Germinal center (tissue), 1 donor: ENCODE measurements at places on chromosomes 4 and X.
A peak's percentile ranks its signal among the peaks of the same experiment; 100 is the strongest.

DNA sequence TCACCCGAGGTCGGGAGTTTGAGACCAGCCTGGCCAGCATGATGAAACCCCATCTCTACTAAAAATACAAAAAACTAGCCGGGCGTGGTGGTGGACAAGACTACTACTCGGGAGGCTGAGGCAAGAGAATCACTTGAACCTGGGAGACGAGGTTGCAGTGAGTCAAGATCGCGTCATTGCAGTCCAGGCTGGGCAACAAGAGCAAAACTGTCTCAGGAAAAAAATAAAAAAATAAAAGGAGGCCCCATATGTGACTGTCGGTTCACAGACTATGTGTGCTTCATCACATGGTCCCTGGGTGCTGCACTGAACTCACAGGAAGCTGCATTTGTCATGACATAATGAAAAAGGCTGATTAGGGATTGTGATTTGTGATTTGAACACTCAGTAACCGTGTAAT, 6.4 kb downstream of the TRIML1 start:
- no peak for DNase-seq

DNA sequence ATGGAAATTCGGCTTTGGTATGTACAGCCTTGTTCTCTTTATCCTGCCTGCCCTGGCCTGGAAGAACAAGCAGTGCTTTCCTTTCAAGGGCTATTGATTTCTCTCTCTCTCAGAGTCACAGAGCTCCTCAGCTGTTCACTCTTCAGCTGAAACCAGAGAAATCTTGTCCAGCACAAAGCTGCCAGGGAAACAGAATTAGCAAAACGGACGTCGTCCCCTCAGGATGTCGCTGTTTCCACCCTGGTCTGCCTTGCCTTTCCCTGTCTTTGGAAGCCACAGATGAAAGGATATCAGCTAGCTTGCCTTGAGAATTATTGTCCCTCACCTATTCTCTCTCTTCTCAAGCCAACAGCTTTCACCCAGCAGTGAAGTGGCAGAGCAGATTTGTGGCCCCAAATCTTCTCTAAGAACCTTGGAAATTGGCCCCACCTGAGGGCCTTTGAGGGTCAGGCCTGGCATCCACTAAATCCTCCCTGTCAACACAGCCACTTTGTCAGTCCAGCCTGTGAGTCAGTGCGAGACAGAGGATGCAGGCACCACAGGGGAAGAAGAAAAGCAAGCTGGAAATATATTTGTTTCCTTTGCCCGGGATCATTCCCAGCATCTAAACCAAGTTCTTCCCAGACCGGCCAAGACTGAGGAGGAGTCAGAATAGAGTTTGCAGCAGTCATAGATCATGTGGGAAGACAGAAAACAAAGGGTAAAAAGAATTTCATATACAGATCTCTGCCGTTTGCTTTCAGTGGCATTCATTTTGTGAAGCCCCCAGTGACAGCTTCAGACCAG, 63.8 kb upstream of the MTM1 start:
- no peak for DNase-seq

GRCh38 chr4:138609943-138610350, 367.8 kb upstream of the SLC7A11 start:
- DNase-seq: no peak

GRCh38 chr4:120059036-120059435, 7.6 kb downstream of the MAD2L1 start:
- no peak for DNase-seq

DNA sequence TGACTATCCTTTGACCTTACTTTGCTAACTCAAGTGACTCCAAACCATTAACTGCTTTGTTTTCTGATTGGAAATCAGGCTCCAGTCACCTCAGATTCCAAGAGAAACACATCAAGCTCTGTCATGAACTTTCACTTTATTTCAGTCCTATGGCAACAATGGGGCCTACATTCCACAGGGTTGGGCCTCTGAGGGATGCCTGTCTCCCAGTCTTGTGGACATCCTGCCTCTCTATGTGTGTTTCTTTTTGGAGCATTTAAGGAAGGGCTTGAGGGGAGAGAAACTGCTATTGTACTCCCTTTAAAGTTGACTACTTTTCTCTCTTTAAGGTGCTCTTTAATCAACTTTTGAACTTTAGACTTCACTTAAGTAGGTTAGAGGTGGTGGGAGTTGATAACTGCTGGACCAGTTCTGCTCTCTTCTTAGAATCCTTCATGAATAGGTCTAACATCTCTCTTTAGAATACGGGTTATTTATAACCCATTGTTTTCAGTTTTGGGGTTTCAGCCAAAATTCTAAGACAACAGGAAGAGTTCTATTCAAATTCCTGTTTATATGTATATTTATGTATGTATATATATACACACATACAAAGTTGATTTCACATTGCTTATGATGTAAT, 274.3 kb upstream of the NR3C2 start:
- DNase-seq: no peak

DNA sequence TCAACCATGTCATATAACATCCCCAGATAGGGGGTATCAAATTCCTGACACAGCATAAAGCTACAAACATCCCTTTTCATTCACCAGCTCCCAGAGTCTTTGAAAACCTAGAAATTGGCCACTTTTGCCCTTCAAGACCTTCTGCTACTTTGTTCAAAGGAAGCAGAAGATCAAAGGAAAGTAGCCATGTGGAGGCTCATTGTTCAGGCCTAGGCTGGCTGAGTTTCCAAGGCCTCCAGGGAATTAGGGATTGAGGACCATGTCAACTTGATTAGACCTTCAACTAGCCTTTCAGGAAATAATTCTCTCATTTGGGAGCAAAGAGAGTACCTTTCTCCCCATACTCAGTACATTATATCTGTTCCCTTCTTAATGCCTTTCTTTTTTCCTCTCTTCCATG, 66.8 kb upstream of the ATXN3L start:
- no peak for DNase-seq

DNA sequence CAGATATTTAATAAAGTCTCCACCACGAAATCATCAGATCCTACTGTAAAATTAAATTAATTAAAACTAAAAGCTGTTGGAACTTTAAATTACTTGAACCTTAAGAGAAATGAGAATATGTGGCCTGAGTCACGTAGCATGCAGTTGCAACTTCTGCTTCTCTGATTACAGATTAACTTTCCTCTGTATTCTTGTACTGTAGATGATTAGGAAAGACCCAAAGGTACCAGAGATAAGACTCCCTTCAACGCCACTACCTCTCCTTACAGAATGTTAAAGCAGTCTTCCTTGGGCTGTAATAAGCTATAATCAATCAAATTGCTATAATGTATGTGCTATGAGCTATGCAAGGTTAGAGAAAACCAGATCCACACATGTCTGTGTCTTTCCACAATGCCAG, 47.9 kb downstream of the FAM13A start:
- no peak for DNase-seq

DNA sequence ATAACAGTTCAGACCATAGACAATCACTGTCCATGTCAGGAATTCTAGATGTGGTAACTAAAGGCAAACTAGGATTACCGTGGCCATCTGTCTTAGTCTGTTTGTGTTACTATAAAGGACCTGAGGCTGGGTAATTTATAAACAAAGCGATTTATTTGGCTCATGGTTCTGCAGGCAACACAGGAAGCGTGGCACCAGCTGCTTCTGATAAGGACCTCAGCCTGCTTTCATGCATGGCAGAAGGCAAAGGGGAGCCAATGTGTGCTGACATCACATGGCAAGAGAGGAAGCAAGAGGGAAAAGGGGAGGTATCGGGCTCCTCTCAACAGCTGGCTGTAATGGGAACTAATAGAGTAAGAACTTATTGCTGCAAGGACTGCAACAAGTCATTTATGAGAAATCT, 376.7 kb downstream of the GPM6A start:
- DNase-seq: no peak

DNA sequence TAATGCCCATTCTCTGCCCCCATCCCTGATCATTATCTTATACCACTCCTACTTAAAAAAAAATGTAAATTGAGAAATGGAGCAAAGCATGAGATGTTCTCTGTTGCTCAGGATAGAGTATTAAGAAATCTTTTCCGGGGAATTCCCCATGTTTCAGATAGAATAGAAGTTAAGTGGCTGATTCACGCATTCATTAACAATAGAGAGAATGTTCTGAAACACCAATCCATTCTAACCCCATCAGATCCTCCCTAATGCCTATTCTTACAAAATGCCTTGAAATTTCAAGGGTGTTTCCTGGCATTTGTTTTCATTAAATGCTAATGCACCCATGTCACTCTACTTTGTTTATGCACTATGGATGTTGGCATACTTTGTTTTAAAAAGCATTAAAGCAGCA, 101.1 kb downstream of the AREG start:
- DNase-seq: no peak

DNA sequence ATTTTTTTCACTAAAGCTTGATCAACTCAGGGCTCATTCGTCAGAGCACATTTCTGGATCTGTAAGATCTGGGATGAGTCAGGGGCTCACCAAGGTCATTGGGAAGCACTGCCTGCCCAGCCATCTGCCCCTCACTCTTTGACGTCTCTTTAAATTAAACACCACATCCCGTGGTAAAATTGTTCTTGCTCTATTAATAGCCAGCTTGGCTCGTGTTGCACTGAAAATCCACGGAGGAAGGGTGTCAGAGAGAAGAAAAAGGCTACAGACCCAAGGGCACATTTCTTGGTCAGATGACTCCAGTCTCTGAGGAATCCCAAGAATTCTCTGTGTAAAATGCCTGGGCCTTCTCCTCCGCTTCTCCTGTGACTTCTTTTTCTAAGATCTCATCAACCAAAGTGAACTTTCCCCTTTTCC, 45.7 kb upstream of the GATB start:
- no peak for DNase-seq

DNA sequence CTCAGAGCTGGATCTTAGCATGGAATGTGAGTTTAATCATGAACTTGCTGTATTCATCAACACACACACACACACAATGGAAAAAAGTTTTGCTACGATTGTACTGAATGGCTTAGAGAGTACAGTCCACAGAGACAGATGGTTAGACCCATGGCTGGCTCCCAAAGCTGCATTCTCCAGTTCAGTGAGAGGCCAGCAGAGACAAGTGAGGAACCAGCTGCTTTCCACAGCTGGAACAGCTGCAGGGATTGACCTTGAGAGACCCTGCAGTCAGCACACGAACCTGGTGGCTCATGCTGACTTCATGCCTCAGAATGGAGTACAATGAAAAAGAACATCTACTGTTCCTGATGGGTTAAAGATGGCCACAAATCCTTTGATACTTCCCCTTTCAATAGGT, 94.5 kb downstream of the DHX15 start:
- no peak for DNase-seq

GRCh38 chr4:19381068-19381467, 870.6 kb upstream of the SLIT2 start:
- DNase-seq: no peak

DNA sequence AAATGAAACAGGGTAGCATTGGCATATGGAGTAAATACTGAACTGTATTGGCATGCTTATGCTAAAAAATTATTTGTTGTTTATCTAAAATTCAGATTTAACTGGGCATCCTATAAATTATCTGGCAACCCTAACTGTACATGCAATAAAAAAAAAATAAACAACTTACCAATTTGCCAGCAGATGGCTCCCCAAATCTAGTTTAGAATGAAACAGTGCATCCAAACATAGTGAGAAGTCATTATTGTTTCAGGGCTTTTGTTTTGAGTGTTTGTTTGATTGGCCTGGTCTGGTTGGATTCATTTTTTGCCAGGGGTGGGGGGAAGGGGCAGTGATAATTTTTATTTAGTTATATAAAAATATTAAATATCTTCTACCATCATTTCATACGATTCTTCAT, 12.8 kb upstream of the NSUN7 start:
- peak; percentile 19 for DNase-seq

DNA sequence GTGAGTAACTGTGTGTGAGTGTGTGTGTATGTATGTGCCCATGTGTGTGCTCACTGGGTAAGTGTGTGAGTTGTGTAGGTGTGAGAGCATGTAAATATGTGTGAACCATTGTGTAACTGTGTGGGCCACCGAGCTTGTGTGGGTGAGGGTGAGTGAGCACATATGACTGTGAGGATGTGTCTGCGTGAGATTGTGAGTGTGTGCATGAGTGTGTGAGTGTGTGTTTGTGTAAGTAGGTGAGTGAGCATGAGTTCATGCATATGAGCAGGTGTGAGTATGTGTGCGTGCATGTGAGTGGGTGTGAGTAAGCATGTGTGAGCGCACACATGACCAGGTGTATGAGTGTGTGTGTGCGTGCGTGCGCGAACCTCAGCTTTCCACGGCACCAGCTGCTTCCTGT, 1.4 kb upstream of the ATP2B3 start:
- DNase-seq: no peak

GRCh38 chr4:42478509-42478908, 81.2 kb downstream of the SHISA3 start:
- no peak for DNase-seq

GRCh38 chrX:13647709-13648212, 5.2 kb upstream of the TCEANC start:
- no peak for DNase-seq

DNA sequence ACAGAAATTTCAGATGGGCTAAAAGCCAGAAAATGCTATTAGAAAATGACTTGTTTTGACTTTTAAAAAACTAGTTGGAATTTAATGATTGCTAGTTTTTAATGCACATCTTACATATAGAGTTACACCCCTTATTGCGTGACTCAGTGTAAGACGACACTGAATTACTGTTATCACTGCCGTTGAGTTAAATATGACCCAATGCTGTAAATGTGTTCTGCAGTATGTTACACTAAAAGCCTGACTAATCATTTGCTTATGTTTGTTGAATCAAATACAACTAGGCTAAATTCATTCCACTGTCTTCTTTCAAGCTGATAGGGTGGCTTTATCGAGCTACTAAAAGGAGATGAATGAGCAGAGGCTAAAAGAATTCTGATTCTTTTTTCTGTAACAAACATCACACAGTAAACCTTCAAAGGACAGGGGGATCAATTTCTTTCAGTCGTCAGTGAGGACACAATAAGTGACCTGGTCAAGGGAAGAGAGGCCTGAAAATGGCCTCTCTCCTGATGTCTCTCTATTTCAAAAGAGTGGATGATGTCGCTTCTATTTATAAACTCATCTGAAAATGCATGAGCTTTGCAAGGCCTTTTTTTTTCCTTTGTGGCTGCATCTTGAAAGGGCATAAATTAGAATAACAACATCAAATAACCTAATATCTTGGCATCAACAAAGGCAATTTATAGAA, 142.2 kb upstream of the KCNIP4 start:
- DNase-seq: no peak

GRCh38 chr4:2794486-2795299, 1.8 kb downstream of the SH3BP2 start:
- no peak for DNase-seq

DNA sequence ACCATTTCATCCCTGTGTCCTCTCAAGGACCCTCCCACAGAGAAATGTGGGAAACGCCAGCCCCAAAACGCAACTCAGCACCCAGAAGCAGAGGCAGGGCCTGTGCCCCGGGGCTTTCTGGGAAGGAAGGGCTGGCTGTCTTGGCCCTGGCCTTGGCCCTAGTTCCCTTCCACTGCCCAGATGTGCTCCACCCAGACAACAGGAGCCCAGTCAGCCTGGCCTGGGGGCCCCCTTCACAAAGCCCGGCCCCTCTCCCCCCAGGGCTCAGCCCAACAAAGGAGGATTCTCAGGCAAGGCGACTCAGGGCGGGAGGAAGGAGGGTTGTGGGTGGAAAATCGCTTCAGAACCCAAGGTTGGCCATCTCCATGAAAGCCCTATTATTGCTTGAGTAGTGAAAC, 82.5 kb downstream of the PJA1 start:
- no peak for DNase-seq
